ENCODE measurements at places on chromosomes 11 and 22.

GRCh38 chr11:111463276-111463675 lies 48.9 kb downstream of the BTG4 start:
- no peak for DNase-seq

DNA sequence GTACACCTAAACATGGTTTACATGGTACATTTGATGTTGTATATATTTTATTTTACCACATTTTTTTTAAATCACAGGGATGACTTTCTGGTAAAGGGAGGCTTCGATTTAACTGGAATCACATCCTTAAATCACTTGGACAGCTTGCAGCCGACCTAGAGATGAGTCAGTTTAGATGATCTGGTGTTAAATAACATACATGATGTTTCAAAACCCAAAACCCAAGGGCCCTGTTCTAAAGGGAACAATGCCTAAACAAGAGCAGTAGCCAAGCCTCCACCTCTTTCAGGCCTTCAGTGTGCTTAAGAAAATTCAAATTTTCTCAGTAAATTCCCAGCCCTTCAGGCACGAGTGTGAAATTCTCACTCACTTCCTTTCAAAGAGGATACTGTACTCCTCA lies 108.8 kb downstream of the WT1 start:
- no peak for DNase-seq

GRCh38 chr11:19442554-19442910 lies 201.8 kb upstream of the E2F8 start:
- no peak for DNase-seq

DNA sequence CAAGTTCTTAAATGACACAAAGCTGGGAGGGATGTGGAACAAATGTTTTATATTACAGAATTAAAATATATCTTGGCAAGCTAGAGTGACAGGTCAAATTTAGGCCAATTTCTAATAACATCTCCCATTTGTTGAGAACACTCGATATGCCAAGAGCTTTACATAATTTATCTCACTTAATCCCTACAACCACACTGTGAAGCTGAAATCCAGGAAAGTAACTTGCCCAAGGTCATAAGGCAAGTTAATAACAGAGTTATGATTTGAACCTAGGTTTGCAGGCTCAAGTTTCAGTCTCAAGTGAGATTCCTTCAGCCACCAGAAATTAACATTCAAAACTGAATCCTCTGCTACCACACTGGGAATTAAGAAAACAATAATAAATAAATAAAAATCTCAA lies 38.3 kb downstream of the RAB30 start:
- DNase-seq, result no peak

- DNase-seq, result no peak
These were observed 24.1 kb downstream of the CUL5 start for GRCh38 chr11:108032800-108033199.

DNA sequence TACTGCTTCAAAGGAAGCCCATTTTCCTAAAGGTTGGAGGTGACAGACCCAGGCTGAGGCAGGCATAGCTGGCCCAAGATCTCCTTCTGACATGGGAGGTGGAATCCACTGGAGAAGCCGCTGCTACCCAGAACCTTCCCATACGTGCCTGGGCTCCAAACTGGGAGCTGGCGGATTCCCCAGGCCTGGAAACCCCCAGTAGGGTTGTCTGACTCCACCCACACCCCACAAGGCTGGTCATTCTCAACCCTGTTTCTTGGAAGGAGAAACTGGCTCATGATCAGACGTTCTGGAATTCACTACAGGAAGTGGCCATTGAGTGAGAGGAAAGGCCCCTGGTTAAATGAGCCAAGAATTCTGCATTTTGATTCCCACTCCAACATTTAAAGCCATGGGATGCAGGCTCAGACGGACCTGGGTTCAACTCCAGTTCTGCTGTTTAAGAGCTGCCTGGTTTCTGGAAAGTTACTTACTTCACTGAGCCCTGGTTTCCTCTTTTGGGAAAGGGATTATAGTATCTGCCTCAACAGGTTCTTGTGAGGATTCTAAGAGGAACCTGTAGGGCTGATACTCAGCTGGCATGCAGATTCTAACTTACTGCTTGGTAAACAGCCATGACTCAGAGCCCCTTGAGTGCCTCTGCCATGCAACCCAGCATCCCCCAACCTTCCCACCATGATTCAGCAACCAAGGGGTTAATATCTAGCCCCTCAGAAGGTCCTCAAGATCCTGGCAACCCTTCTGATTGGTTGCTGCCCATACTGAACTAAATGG lies 19.4 kb upstream of the TSKU start:
- DNase-seq, result no peak
